ENCODE measurements at places on chromosomes 12 and 14. TPM values are rescaled to one million over a fixed set of nuclear protein-coding genes. Genes with fewer than 3 reads are reported as not detected.

KRT6A gene
- under 0.01 TPM for total RNA-seq

TUNAR gene
- not detected for total RNA-seq

USP44 gene
- total RNA-seq: 1.5 TPM

CCDC198 gene
- total RNA-seq: not detected

C14orf180 gene
- not detected for total RNA-seq

KLRD1 gene
- total RNA-seq: under 0.01 TPM
